ENCODE measurements at places on chromosomes 1 and 21. TPM values are rescaled to one million over a fixed set of nuclear protein-coding genes. Genes with fewer than 3 reads are reported as not detected.
A peak's percentile ranks its signal among the peaks of the same experiment; 100 is the strongest.

Gene RTCA
- 31.5 TPM for total RNA-seq

Gene GPR3
- total RNA-seq = not detected

Gene LRRC71
- total RNA-seq = not detected

Gene ANGPTL1
- total RNA-seq = 7.2 TPM

Gene TCHH
- 0.35 TPM for total RNA-seq

Gene F13B
- not detected for total RNA-seq

Gene TIMM17A
- total RNA-seq = 31.0 TPM

Gene ABCA4
- 2.1 TPM for total RNA-seq

Gene CLCA1
- total RNA-seq = 841 TPM

GRCh38 chr1:178532392-178532791, 19.5 kb downstream of the TEX35 start:
- peak; percentile 83 for DNase-seq

DNA sequence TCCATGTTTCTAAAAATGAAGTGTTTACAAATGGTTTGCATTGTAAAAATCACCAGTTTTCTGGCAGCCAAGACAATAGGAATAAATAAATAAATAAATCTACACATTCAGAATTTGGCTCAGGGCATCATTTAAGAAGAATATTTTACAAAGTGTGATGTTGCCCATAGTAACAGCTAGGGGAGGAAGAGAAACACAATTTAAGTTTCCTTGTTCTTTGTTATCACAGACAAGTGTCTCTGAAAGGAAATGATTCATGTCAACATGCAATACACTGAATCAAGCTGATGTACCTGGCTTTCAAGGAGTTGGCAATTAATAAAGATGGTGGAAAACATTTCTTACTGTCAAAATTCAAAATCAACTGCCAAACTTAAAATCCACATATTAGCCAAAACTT, 74.7 kb downstream of the LHX8 start:
- DNase-seq = no peak

DNA sequence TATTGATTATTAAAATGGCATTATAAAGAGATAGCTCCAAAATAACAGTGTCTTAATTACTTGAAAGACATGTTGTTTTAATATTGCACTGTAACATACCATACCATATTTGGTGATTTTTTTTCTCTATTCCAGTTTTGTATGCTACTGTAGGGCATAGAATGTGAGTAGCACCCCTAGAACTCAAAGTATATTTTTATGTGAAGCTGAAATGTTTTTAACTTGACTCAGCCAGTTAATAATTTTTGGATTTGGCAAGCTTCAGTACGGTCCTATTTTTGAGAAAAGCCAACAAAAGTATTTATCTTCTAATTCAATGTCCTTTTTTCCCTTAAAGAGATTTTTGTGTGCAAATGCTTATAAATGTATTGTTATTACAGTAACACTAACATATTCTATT, 593.8 kb downstream of the USP25 start:
- no peak for DNase-seq

DNA sequence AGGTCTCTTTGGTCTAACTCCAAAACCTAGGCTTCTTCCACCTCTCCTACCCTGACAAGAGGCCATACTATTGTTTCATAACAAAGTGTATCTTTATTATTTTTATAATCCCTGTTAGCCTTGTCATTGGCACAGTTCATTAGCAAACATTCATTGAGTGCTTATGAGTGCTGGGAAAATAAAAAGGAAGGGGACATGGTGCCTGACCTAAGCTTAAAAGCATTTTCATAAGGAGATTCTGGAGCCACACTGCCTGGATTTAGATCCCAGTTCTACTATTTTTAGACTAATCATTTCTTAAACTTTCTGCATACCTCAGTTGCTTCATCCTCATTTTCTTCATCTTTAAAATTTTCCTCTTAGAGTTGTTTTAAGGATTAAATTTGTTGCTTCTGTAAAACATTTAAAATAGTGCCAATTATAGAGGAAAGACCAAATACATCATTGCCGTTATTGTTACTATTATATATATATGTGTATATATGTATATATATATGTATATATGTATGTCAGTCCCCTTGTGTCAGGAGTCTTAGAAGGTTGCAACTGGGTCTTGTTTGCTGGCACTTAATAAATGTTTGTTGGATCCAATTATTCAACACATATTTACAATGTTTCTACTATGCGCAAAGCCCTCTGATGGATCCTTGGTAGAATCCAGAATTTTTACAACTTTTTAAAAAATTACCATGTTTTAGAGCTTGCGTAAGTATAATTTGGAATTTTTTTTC, 250.9 kb upstream of the SGIP1 start:
- no peak for DNase-seq

DNA sequence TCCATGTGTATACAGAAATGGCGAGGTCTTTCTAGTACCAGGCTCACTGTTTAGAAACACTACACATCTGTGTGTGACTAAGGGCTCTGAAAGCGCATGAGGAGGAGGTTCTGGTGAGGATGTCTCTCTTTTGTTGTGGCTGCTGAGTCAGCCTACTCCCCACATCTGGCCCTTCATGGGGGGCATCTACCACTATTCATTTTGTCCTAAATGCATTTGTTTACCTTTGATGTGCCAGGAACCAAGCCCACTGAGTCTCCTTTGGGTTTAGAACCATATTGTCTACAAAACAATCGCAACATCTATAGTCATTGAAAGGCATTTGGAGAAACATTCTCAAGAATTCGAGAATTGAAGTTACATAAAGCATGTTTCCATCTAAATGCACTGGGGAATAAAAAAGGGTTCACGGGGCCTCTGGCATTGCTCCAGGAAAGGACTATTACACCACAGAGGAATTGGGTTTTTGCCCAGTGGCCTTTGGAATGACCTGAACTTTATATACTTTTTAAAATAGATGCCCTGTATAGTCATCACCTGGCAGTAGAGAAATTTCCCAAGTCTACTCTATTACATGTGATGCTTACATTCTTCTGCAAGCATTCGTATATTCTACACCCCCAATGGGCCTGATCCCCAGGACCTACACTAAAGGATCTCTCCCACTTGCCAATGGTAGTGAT, 35.1 kb upstream of the ADORA3 start:
- no peak for DNase-seq

DNA sequence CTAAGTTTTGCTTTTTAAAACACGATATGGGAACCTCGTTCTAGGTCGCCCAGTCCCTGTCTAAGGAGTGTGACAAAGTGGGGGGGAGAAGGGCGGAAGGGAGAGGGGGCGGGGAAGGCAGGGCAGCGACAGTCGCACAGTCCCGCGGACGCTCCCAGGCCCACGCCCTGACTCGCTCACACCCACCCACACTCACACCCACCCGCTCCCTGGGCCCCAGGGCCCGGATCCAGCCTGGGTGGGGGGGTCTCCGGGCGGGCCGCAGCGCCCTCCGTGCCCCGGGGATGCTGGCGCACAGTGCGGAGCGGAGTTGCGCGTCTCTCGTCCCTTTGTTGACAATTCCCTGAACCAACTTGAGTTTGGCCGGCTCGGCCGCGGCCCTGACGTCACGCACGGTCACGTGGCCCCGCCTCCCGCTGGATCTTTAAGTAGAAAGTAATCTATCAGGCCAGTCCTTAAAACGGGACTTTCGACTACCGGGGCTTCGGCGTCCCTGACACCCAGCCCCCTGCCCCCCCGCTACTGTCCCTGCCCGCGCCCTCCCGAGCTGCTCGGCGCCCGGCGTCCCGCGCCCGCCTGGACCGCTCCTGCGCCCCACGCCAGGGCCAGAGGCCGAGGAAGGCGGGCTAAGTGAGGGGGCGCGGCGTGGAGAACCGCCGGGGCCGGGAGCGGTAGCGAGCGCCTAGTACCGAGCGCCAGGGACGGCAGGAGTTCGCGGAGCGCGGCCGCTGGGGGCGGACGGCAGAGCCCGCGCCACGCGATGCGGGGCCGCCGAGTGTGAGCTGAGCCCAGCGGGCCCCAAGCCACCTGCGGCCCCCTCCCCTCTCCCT, at the start of gene FOXD3:
TSS of gene FOXD3 (plus strand) at position 454 of the 830 bp plus-strand sequence. CDS start 492 bp downstream, outside the sequence.
- DNase-seq = peak; percentile 79

DNA sequence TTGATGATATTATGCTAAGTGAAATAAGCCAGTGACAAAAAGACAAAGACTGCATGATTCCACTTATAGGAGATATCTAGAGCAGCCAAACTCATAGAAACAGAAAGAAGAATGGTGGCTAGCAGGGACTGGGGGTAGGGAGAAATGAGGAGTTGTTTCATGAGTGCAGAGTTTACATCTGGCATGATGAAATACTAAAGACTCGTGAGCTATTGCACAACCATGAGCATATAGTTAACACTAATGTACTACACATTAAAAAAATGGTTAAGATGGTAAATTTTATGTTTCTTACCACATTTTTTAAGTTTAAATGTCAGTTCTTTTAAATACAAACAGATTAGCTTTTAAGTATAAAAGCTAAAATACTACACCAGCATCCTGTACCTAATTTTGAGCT, 57.8 kb downstream of the ESRRG start:
- DNase-seq = no peak

GRCh38 chr1:91053630-91054029, 31.8 kb upstream of the ZNF644 start:
- DNase-seq = no peak

DNA sequence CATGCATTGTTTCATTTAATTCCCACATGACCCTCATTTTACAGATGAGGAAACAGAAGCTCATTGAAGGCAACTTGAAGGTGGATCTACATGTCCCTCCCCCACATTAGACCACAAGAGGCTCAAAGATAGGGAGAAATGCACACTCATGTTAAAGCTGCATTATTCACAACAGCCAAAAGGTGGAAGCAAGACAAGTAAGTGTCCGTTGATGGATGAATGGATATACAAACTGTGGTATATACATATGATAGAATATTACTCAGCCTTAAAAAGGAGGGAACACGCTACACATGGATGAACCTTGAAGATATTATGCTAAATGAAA, 149.7 kb upstream of the JUN start:
- no peak for DNase-seq

DNA sequence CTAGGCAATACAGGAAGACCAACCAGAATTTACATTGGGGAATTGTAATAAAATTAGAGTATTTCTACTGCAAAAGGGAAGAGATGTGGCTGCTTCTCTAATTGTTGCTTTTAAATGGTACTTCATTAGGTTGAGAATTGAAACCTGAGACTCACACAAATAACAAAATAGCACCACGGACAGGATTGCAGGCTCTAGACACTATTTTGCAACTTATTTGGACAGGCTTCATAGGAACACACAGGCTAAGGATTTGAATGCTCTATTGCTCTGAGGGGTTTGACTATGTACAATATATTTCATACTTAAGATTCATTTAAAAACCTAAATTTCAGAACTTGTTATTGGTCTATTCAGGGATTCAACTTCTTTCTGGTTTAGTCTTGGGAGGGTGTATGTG, 79.6 kb downstream of the ATP1B1 start:
- no peak for DNase-seq

GRCh38 chr1:230421481-230421880, 4.7 kb downstream of the PGBD5 start:
- DNase-seq = no peak

DNA sequence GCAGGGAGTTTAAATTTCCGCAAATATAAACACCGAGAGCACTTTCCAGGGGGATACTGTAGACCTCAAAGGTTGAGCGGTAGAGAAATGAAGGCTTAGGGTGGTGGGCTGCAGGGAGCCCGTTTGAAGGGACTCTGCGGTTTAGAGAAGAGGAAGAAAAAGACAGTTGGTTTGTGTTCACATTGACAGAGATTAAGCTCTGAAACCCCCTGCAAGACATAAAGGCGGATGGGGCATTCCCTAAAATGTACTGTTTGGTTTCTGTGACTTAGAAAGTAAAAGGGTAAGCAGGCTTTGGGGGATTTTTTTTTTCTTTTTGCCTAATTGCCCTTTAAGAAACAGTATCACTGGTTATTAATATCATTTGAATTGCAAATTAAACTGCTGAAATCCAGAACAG, 1.3 kb downstream of the KAZN start:
- no peak for DNase-seq
